ENCODE measurements at places on chromosomes 3 and 15.
A peak's percentile ranks its signal among the peaks of the same experiment; 100 is the strongest.

DNA sequence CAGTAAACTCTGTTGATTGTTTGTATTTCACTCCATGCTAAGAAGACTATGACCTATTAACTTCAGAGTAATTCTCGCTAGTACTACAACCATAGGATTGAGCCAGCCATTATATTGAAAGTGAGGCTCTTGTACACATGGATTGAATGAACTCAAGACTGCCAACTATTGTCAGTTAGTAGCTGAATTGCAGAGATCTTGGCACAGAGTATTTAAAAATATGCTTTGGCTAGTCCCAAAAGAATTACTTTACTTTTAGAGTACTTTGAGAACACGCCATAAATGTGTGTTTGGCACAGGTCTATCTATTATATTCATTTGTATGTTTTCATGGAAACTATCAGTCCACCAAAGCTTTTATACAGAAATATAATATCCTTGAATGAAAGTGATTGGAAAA, 226.7 kb upstream of the DCBLD2 start:
- DNase-seq: peak; percentile 52

DNA sequence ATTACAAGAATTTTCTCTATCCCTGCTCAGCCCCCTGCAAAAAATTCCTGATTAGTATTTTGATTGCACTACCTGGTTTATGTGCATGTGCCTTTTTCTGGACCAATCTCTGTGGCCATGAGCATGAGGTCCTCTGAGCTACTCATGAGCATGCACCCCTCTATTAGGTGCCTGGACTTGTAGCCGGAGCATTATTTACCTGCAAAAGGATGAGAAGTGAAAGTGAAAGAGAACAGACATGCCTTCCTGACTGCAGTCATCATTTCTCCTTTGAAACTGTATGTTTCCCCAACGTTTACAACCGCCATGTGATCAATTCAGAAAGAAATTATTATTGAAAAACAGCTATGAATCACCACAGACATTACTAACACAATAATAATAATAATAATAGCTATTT, 1008.8 kb downstream of the ROBO2 start:
- no peak for DNase-seq

DNA sequence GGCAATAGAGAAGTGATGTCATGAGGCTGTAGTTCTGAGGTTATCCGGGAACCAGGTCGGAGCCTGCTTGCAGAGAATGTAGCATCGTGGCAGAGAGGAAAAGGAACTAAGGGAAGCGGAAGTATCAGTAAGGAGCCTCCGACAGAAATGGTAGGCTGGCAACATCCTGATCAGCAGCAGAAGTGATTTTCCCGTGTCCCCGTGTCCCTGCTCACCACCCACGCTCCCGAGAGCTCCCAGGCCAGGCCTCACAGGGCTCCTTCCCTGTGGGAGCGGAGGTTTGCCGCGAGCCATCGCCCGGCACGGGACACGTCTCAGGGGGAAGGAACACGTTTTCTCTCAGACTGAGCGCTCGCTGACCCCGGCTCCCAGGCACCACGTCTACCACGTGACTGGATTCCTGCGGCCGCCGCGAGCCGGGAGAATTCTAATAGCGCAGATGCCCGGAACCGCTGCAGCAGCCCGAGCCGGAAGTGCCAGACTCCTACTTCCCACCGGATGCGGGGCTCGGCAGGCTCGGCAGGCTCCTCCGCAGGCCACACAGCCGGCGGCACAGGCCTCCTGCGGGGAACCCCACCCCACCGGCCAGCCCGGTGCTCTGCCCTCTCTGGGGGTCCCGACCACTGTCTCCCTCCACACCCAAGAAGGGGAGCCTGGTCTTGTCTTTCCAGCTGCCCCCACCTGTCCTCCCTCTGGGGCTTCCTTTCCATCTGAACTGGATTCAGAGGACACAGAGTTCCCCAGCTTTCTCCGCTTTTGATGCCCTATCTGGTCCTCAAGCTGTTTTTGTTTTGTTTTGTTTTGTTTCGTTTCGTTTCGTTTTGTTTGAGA, 99.3 kb downstream of the BDH1 start:
- peak; percentile 88 for DNase-seq

GRCh38 chr15:73685981-73686380, 1.8 kb downstream of the CD276 start:
- DNase-seq: no peak

DNA sequence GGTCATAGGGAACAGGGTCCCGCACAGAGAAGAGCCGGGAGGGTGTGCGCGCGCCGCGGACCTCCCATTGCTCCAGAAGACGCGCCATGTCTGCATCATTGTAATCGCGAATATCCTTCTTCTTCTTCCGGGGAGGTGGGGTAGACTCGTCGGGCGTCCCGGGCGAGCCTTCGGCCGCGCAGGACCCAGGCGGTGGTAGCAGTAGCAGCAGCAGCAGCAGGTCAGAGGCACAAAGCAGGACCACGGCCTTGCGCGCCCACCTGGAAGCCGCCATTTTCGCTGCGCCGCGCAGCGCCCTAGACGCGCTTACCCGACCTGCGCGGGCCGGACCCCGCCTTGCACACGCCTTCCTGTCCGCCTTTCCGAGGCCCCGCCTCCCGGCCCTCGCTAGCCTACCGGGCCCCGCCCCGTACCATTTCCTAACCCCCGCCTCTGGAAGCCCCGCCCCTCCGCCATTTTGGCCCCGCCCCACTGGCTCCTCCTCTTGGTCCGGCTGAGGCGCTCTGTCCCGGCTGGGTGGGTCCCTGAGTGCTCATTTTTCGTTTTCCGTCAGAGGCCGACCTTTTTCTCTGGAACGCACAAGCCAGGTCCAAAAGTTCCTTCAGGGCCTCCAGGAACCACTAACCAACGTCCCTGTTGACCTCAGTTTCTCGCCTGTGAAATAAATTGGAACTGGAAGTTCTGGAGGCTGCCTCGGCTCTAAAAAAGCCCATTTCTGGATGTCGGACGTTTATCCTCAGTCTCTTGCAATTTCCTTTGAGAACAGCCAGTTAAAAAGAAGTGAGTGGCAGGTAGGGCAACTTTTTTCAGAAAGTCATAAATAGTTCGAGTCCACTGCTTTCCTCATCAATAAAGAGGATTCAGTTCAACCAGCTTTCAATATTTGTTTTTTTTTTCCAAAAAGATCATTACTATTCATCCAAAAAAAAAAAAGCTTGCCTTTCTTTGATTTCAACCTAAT, at the start of gene MESD:
MESD (minus strand) TSS at position 302 of the 961 bp plus-strand sequence; CDS start at position 274, 28 bp downstream.
- peak; percentile 79 for DNase-seq

GRCh38 chr3:42752961-42753360, 20.1 kb downstream of the CCDC13 start:
- DNase-seq: no peak

DNA sequence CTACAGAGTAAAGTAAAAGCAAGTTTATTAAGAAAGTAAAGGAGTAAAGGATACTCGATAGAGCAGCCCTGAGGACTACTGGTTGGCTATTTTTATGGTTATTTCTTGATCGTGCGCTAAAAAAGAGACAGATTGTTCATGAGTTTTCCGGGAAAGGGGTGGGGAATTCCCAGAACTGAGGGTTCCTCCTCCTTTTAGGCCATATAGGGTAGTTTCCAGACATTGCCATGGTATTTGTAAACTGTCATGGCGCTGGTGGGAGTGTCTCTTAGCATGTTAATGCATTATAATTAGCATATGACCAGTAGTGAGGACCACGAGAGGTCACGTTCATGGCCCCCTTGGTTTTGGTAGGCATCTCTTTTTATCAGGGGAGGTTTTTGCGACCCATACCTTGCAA, 213.1 kb downstream of the OSBPL10 start:
- DNase-seq: no peak

DNA sequence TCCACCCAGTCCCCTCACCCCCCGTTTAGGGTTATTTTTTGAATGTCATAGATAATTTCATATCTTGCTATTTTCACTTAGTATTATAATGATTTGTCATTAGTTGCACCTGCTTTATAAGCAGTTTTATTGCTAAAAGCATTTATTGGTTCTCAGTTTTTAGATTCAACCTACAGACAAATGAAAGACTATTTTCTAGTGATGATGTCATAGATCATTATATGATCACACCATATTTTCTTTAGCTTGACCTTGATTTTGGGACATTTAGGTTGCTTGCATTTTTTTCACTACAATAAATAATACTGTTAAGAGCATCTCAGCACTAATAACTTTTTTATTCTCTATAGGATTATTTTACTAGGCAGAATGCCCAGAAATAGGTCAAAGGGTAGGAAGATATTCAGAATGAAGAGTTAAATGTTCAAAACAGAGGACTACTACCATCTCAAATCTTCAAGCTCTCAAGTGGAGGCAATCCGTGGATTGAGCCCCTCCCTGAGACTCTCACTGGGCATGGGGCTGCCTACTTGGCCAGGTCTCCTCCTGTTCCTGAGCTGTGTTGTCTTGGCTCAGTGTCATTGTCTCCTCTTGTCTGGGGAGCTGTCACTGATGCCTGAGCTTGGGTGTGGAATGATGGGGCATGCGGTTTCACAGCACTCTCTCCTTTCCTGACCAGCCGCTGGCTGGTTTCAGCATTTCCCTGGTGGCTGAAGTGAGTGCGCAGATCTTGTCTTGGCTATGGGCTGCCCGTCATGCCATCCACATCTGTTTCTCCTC, 28.4 kb downstream of the CHCHD6 start:
- DNase-seq: no peak

GRCh38 chr15:80780416-80781221, 1.4 kb downstream of the CEMIP start:
- peak; percentile 61 for DNase-seq

- no peak for DNase-seq
These were observed 291.1 kb downstream of the CHL1 start for GRCh38 chr3:487614-488013.

DNA sequence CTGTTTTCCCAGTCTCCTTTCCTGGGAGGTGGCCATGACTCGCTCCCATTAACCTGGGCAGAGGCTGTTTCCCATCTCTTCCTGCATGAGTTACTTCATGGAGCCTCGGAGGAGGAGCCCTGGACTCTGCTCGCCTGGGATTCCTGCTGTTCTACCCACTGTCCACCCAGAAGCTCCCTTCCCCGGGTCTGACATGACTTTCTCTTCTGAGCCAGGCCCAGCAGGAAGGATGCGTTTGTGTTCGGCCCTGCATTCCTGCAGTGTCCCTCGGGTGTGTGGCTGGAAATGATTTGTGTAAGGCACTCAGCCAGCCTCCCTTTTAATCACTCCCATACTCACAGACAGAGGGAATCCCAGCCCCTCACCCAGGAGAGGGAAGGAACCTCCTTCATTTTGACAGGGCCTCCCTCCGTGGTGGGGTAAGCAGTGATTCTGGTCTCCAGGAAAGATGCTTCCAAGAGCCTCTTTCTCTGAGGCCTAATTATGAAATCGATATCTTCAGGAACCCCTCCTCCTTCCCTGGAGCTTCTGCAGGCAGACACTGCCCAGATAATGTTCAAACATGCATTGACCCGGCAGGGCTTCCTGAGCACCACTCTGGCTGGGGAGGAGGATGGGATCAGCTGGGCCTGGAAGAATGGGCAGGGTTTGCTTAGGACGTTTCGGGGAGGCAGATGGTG, 41.6 kb upstream of the DLG1 start:
- DNase-seq: peak; percentile 29

GRCh38 chr15:73518180-73518862, 75.4 kb downstream of the REC114 start:
- no peak for DNase-seq

GRCh38 chr3:132661101-132661500, 972 bp downstream of the UBA5 start:
- no peak for DNase-seq

- DNase-seq: peak; percentile 95
These were observed 10.6 kb downstream of the WNT5A start for GRCh38 chr3:55476515-55476914.

GRCh38 chr15:40428185-40428584, 12.6 kb upstream of the BAHD1 start:
- no peak for DNase-seq

DNA sequence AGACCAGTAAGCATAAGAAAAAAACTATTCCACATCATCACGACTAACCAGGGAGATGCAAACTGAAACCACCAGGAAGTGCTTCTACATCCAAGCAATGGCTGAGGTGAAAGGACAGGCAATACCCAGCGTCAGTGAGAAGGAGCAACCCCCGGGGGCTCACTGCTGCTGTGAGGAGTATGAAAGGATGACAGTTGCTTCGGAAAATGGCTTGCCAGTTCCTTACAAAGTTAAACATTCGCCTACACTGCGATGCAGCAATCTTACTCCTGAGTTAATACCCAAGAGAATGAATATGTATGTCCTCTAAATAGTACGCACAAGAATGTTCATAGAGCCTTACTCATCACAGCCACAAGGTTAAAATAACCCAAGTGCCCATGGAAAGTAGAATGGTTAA, 13.3 kb upstream of the PLXNA1 start:
- peak; percentile 39 for DNase-seq

- DNase-seq: no peak
These were observed 95.7 kb downstream of the PLXNA1 start for GRCh38 chr3:127078626-127079025.

DNA sequence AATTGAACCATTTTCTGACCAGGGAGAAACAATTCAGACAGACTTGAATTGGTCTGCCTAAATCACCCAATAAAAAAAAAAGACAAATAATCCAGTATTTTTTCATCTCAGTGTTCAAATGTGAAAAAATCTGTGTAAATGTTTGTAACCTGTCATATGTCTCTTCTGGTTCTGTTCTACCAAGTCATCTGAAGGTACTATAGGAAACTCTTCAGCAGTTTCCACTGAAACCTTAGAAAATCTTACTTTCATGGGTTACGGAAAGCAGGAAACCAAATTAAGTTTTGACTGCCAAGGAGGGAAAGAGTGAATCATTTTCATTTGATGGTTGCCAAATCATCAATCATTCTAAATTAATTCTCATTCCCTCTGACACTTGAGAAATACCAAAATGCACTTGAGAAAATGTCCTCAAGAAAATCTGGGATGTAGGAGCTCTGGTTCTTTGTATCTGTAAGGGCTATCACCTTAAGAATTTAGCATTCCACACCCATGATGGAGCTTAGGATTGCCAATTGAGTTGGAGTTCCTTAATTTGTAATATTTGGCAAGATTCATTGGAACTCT, 278.2 kb upstream of the KCNH8 start:
- DNase-seq: no peak

- DNase-seq: no peak
These were observed 22.0 kb upstream of the RBSN start for GRCh38 chr3:15120986-15121385.

DNA sequence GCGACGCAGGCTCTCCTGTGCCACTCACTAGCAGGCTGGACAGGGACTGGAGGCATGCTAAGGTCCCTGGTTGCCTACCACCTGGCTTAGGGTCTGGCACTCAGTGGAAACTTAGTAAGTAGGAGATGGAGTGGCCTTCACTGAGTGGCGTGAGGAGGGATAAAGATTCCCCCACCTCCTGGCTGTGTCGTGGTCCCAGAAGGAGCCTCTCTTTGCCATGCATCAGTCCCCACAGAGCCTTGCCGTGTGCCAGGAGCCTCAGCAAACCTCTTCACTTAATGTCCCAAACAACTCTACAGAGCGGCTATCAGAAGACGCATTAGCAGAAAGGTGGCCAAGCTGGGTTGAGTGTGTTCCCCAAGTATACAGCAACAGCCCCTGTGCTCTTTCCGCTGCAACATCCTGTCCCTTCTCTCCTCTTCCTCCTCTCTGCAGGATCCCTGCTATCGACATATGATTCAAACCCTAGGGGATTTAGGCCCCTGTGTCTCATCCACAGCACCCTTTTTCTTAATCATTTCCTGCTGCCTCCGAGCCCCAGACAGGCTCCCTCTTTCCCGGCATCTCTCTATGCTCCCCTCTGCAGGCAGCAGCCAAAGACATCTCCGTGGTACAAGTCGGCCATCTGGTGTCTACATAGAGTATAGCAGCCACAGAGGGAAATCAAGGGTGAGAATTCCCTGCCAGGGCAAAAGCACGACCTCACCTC, 66.7 kb downstream of the SLC6A1 start:
- DNase-seq: peak; percentile 41
